CD4-positive, alpha-beta T cell treated with Interleukin-17A for 4 hours (primary cell): ENCODE measurements at places on chromosomes 6 and 20.

DNA sequence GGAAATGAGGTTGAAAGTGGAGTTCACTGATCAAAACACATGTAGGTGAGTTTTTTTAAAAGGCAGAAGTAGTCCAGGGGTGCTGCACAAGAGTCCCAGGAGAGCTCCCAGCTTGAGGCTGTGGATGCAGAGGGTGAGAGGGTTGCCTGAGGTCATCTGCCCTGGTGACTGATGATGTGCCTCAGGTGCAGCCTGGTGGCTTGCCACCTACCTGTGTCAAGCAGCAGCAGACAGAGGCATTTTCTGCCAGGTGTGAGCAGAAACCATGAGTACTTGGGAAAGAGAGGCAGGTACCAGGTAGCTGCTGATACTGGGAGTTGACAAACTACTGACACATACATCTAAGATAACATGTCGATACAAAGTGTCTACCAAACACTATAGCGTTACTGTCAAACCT, 92.5 kb downstream of the SCP2D1 start:
- no peak for DNase-seq

DNA sequence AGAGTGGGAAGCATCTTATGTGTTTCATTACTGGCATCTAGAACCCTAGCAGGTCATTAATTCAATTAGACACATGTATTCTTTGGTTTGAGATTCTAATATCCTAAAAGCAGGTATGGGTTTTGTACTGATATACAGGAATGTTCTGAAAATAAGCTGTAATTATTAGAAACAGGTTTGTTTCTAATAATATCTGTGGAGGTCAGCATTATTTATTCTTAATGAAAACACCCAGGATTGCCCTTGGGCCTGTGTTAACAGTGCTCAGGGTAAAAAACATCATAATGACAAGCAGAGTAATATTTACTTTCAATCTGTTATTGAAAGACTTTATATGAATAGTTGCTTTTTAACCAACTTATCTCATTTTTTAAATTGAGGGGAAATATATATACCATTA, 8.0 kb upstream of the TULP4 start:
- no peak for DNase-seq

- DNase-seq: no peak
Observed at GRCh38 chr20:23326774-23327173, 23.8 kb upstream of the NXT1 start.

DNA sequence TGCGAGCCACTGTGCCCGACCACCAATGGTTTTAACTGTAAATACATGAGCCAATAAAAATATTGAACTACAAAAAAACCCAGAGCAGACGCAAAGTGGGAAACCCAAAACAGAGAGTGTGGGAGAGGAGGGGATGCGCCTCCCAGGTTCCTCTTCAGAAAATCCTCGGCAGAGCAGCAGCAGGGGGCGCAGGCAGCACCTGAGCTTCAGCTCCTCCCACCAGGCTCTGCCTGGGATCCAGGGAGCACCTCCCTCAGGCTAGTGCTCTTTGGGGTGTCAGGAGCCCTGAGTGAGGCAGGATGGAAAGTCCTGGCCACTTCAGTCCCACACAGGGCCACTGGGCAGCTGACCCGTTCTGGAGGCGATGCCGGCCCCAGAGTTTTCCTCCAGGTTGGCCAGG, 536.9 kb upstream of the CDH4 start:
- no peak for DNase-seq

DNA sequence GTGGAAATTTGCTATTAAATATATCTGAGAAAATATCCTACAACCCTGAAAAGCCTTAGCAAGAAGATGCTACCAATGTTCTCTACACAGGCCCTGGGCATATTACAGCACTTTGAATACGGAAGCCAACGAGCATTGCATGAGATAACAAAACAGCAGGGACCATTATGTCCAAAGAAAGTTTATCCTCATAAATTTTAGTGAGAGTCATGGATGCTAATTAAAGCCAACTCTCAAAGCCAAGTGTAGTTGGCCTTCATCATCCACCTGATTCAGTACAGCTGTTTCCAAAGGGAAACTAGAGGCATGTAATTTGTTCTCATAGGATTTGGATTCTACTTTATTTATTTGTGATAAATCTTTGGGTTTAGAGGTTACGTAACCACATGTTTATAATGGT, 564.8 kb downstream of the RFPL4B start:
- no peak for DNase-seq

GRCh38 chr6:99147206-99147605, 199.5 kb upstream of the FBXL4 start:
- no peak for DNase-seq

DNA sequence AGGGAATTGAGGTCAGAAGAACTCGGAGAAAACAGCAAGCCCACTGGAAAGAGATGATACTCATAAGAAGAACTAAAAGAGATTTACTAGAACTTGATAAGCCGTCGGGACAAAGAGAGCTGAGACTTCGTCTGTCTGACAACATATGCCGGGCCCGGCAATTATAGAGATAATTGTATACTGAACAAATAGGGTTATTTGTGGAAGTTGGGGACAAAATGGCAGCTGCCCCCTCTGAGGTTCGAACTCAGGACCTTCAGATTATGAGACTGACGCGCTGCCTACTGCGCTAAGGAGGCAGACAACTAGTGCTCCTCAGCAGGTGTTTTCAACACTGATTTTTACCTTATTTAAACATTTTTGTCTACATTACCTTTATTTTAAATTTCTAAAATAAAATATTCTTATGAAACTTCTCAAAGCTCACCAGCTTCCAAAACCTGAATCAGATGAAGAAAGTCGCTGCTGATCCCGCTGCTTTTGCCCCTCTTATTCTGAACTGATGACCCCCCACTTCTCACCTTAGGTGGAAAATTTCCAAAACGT, 29.3 kb upstream of the TRIM27 start:
- DNase-seq: peak; percentile 60

- no peak for DNase-seq
Observed at GRCh38 chr20:15362849-15363248, 1025.4 kb upstream of the FLRT3 start.

- no peak for DNase-seq
Observed at GRCh38 chr6:38193481-38194281, 374.2 kb downstream of the ZFAND3 start.

DNA sequence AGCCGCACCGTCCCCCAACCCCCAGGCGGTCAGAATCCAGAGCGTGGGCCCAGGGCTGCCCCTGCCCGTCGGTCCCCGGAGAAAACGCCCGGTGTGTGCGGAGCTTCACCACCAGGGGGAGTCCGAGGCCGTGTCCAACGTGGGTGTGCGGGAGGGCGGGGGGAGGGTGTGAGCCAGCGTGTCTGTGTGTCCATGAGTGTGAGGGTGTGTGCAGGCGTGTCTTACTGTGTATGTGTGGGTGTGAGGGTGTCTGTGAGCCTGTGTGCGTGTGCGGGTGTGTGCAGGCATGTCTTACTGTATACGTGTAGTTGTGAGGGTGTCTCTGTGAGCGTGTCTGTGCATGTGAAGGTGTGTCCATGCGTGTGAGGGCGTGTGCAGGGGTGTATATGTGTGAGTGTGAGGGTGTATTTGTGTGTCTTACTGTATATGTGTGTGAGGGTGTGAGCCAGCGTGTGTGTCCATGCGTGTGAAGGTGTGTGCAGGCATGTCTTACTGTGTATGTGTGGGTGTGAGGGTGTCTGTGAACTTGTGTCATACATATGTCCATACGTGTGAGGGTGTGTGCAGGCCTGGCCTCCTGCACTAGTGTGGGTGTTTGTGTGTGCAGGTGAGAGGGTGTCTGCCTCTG, 24.6 kb upstream of the GATA5 start:
- DNase-seq: peak; percentile 89

DNA sequence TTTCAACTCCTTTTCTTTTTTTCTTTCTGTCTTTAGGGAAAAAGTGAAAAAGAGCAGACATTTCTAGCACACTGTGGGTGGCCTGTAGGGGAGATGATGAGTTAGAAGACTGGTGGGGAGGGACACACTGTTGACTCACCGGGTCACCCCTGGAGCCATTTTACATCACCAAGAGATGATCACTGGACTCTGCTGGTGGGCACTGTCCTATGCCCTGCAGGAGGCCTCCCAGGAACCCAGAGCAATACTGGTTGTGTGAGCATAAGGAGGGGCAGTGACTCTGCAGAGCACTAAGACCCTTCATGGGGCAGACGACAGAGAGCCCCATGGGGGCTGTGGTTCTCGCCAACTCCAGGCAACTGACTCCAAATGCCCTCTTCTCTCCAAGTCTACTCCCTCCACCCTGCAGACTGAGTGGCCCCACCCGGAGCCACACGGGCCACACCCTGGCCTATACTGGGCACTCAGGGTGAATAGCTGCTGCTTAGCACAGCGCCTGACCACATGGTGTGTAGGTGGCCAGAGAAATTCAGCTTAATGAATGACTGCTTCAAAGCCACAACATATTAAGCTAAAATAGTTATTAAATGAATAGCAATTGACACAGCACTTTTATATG, 177.5 kb downstream of the CDC5L start:
- no peak for DNase-seq

DNA sequence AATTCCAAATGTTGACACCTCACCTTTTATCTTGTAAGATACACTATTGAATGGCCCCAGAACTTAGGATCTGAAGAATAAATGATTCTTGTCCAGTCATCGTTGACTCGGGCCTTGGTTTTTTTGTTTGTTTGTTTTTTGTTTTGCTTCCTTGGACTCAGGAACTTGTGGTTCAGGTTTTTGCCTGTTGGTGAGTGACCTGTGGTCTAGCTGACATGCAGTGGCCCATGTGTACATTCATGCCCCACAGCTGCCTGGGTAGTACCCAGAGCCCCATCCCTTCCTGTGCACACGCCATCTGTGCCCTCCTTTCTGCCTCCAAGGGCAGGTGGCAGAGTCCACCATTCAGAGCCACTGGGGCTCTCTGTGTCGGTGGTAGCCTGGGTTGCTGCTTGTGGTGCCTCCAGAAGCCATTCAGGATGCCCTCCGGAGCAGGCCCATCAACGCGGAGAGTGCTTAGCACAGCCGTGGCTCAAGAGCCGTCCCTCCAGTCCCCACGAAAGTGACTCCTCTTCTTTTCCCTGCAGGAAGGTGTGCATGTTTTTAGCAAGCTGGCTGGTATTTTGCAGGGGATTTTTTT, 85.9 kb downstream of the SYNJ2 start:
- DNase-seq: no peak

- no peak for DNase-seq
Observed at GRCh38 chr6:31304683-31305082, 32.8 kb upstream of the HLA-C start.

GRCh38 chr6:140541288-140541687, 1166.8 kb upstream of the CITED2 start:
- DNase-seq: no peak

DNA sequence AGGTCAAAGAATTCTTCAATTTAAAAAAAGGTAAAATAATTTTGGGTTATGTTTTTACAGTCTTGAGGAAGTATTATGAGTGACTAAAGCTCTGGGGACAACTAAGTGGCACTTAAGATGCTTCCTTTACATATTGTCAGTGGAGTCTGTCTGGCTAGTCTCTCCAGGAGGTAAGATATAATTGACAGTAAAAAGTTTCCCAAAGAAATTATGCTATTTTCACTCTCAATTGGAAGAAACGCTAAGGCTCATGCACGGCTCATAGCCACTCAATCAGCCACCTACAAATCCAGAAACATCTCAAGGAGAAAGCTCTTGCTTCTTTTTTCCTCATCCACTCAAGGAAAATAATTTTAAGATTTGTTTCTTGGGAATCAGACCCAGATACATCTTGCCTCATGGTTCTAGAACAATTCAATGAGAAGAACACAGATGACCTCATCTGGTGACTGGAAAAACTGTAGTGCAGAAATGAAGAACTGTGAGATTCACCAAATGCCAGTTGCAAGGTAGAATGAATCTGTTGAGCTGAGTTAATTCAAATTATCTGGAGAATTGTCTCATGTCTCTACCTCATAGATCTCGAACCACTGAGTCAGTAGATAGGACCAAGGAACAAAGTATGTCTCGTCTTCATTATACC, 252.9 kb downstream of the TPBG start:
- DNase-seq: no peak

GRCh38 chr6:99151634-99152346, 197.7 kb downstream of the FAXC start:
- no peak for DNase-seq

- no peak for DNase-seq
Observed at GRCh38 chr20:49344975-49345374, 67.1 kb upstream of the ZNFX1 start.

GRCh38 chr20:52054123-52054522, 137.5 kb downstream of the ZFP64 start:
- peak; percentile 3 for DNase-seq

DNA sequence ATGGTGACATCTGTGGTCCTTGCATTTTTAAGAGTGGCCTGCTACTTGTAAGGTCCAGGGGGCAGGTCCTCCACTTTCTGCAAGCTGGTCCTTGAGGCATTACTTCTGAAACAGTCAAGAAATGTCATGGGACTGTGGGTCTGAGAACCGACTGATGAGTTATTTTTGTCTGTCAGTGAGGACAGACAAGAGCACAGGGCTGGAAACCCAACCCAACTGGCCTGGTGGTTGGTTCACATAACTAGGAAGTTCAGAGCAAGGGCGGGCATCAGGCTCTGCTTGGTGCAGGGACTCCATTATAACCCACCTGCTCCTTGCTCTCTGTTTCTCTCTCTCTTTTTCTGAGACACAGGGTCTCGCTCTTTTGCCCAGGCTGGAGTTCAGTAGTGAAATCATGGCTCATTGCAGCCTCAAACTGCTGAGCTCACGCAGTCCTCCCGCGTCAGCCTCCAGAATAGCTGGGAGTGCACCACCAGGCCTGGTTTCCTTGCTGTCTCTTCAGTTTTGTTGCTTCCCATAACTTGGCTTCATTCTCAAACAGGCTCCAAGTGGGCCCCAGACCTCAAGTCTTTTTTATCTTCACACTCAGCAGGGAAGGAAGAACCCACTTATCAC, 9.2 kb downstream of the CST3 start:
- DNase-seq: no peak

- no peak for DNase-seq
Observed at GRCh38 chr6:138685257-138685656, 88.3 kb upstream of the CCDC28A start.

GRCh38 chr6:125852587-125852986, 61.8 kb downstream of the NCOA7 start:
- DNase-seq: no peak

DNA sequence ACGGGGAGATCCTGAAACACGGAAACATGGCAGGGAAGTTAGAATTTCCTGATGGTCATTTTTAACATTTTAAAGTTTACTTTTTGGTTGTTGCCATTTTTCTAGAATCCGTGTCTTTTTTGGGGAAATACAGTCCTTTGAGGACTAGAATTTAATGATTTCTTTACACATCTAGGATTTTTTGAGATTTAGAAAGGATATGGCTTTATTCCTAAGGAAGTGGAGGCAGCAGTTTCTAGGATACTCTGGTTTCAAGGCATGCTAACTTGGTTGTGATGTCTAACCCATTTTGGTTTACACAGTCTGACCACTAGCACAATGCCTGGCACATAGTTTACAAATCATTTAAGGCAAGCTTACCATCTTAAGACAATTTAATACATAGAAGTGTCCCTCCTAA, 1.1 kb upstream of the ZBTB2 start:
- DNase-seq: no peak

DNA sequence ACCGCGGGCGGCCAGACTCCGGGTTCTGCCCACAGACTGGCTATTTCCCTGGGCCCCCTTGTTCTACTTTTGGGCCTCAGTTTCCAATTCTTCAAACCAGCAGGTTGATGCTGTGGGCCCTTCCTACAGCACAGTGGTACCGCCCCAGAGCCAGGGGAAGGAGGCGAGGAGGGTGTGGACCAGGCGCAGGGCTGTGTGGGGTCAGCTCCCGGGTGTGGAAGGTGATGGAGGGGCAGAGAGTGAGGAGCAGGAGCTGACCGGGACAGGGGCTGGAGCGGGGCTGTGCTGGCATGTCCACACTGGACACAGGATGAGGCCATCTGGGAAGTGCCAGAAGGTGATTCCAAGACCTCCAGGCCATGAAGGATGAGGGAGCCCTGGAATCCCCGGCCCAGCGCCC, 35.2 kb upstream of the CHRNA4 start:
- no peak for DNase-seq

GRCh38 chr6:119390247-119390793, 40.8 kb upstream of the MAN1A1 start:
- no peak for DNase-seq
